ENCODE measurements at places on chromosomes 4 and X.

- DNase-seq, result no peak
Observed at GRCh38 chr4:7593646-7594412, 159.1 kb upstream of the PSAPL1 start.

DNA sequence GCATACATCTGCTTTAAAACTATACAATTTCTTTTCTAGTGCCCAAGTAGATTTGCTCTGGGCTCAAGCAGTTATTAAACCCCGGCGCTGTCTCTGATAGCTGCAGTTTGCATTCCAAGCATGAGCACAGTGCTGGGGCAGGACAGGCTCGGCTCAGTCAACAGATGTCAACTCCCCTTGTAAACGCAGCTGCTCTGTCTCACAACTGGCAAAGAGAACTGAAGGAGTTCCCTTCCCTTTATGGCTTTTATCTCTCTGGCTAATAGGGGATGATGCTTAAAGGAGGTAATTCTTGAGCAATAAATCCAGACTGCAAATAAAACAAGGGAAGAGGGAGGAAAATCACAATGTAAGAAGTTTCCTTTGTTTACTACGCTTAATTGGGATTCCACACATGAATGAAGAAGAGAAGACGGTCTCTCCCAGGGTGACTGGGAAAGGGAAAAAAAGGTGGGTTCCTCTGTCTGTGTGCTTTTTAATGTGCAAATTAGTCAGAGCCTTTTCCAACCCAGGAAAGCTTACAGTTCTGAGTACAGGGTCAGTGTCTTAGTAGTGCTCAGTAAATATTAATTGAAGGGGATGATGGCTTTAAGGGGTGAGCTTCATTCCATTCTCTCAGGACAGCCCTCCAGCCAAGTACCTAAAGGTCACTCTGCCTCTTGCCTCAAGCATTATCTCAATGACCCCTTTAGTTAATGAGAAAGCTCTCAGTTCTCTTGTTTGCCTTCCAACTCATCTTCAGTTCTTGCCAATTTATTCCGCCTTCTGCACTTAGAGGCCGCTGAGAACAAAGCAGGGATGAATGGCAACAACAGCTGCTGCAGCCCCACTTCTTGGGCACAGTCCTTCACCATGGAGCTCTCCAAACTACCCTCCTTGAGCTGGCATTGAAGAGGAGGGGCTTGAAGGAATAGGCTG is 155.7 kb upstream of the JADE1 start:
- DNase-seq, result no peak

GRCh38 chr4:54723820-54724219 is 66.1 kb downstream of the KIT start:
- no peak for DNase-seq

DNA sequence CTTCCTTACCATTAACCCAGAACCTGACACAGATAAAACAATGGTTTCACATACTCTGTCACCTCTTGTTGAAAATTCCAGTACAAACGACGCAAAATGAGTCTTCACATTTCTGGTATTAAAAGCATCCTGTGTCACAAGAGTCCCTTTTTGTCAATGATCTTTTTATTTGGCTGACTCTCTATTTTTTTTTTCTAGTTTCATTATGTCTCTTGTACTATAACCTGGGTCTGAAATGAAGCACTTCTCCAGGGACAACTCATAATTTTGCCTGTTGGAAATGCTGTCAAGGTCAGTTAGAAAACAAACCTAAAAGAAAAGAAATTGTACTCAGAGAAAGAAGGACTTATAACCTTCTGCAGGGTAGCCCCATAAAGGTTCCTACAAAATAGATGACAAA is 93.1 kb downstream of the NR3C2 start:
- no peak for DNase-seq

DNA sequence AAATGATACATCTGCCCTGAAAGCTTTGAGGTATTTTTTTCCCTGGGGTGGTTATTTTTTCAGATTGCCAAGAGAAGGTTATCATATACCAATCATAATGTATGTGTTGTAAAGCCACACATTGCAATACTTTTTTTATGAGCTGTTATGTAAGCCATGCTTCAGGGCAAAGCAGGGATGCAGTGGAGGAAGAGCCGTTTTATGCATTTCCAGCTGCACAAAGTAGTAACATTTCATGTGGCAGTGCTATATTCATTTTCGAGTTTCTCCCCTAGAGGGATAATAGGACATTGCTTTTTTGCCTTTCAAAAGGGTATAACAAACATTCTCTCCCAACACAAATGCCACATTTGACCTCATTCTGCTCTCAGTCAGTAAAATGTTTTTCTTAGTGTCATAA is 68.5 kb downstream of the GALNT7 start:
- DNase-seq, result no peak

DNA sequence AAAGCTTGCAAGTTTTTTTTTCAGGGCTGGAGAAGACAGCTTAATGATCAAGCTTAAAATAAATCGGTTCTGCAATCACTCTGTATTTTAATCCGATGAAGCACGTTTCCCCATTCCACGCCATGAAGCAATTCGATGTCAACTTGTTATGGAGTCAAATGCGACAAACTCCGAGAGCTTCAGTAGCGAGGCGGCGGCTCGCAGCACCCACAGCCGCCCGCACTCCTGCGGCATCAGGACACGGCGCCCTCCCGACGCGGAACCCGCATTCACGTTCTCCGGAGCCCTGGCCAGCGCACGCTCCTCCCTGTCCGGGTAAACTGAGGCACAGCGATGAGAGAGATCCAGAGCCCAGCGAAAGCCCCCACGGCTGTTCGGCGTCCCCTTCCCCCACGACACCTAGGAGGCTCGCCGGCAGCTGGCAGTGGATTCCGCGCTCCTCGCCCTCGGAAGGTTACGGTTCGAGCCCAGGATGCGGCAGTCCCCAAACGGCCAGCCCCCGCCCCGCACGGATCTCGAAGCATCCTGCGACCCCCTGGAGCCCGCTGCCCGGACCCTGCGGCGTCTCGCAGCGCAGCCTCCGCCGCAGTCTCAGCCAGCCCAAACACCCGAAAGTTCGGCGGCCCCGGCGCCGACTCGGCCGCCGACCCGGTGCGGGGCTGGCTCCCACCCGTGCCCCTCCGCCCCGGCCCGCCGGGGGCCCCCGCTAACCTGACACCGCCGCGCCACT is 507 bp downstream of the MFAP3L start:
- no peak for DNase-seq

- DNase-seq, result no peak
Observed at GRCh38 chrX:128464116-128464515, 411.9 kb upstream of the ACTRT1 start.

- DNase-seq, result no peak
Observed at GRCh38 chr4:165612936-165613335, 234.1 kb downstream of the CPE start.

DNA sequence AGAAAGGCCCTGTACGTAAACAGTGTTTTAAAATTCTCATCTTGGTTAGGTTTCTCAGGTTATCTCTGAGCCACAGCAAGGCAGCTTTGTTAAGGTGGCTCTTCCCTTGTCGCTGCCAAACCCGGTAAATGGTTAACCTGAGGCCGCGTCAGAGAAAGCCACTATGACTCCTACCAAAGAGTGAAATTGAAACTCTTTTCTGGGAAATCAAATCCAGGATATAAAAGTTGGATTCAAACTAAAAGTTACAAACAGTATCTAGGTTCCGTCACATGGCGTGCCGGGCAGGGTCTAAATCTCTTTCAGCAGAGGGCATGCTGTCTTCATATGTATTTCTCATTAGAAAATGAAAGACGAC is 433 bp downstream of the MMAA start:
- no peak for DNase-seq

GRCh38 chrX:16120431-16120830 is 2.9 kb upstream of the GRPR start:
- DNase-seq, result peak; percentile 27

DNA sequence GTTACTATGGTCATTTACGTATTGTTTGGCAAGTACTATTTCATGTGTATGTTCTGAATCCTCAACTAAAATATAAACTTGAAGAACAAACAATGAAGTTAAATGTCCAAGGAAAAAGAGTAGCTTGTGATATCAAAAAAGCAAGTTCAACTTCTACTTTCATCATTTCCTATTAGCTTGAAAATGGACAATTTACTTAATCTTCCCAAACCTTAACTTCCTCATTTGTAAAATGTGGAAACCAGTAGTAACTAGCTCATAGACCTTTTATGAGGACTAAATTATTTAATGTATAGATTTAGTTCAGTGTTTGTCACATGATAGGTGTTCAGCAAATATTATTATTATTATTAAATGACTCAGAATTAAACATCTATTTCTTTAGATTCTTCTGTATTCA is 276.8 kb upstream of the TET2 start:
- DNase-seq, result no peak

- DNase-seq, result no peak
Observed at GRCh38 chrX:150700107-150700506, 6.9 kb downstream of the MTMR1 start.

Data from OCI-LY7 (cell line).